ENCODE measurements at places on chromosomes 5 and 9.

DNA sequence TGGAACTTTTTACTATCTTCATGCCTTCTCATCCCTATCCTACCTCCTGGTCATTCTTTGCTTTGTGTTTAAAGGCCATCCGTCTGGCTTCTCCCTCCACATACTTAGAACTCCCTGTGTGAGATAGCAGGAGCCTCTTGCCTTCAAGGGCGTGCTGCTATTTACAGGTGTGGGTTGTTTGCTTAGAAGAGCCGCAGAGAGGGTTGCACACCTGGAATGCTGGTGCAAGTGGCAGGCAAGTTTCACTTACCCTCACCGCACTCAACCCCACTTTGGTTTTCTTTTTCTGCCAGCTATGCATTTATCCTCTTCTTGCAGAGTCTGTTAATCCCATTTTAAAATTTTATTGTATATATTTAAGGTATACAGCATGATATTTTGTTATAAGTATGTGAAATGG is 12.6 kb downstream of the SKP2 start:
- no peak for DNase-seq

DNA sequence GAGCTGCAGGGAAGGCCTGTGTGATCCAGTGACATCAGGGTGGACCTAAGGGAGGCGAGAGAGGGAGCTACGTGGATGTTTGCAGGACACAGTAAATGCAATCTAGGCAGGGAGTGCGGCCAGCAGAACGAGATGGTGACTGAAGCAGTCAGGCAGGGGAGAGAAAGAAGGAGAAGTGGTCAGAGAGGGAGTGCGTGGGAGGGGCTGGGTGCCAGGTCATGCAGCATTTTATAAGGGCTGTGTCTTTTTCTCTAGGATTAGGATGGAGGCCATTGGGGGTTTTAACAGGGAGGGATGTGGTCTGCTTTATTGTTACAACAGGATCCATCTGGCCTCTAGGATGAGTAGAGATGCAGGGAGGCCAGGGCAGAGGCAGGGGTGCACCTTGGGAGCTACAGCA is 80.4 kb downstream of the DCP2 start:
- DNase-seq, result no peak

DNA sequence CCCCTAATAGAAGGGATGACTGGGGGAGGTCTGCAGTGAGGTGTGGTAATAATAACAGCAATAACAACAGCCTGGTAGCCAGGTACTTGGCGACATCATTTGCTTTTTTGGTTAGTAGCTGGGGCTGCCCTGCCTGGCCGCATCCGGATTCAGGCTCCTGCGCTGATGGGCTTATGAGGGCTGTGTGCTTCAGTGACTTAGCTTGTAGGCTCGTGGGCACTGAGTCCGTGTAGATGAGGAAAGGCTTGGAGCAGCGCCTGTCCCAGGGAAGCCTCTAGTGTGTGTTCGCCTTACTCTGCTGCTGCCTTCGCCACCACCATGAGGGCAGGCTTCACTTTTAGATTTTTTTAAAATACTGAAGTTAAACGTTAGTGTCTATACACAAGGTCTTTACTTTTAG is 4.5 kb downstream of the NDUFS6 start:
- no peak for DNase-seq

DNA sequence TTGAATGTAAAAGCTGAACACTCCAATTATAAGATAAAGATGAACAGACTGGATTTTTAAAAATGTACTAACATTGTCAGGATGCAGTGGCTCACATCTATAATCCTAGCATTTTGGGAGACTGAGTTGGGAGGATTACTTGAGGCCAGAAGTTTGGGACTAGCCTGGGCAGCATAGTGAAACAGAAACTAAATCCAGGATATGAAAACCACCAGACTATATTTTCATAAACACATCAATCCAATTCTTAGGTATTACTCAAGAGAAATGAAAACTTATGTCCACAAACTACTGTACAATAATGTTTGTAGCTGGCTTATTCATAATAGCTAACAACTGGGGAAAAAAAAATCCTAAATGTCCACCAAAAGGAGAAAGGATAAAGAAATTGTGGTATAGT is 26.8 kb upstream of the NAA35 start:
- DNase-seq, result no peak

DNA sequence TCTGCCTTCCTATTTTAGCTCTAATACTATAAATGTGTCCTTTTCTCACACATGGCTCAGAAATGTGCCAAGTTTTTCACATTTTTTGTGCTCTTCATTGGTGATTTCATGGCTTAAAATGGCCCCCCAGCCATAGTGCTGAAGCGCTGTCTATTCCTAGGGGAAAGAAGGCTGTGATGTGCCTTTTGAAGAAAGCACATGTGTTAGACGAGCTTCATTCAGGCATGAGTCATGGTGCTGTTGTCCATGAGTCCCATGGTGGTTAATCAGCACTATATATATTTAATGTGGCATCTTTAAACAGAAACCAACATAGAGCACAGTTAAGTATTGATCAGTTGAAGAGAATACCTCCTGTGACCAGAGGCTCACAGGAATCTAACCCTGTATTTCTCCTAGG is 55.8 kb downstream of the PDE8B start:
- DNase-seq, result no peak

DNA sequence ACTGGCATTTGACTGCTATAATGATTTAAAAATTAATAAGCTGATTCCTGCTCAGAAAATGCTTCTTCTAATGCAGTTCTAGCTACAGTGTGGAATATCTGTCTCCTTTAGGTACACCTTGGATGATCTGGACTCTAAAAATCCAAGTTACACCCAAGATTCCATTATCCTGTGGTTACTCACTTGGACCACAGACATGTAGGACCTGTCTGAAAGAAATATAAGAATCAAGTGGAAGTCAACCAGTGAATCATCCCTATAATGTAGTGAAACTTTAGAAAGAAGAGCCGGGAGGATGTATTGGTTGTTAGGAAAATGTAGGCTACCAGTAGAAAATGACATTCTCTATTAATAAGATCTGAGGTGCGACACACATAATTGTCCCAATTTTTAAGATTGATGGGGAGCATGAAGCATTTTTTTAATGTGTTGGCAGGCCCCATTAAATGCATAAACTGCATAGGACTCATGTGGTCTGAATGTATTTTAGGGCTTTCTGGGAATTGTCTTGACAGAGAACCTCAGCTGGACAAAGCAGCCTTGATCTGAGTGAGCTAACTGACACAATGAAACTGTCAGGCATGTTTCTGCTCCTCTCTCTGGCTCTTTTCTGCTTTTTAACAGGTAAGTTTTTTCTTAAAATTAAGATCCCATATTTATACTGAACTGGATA is at the start of gene SPINK6:
Gene SPINK6, plus strand, starts transcription at position 512 of the 673 bp plus-strand sequence. Its CDS starts 55 bp downstream, at position 567.
- no peak for DNase-seq
